ENCODE measurements at places on chromosomes 12 and 14.

- DNase-seq = no peak
Measured at GRCh38 chr12:131122631-131123030, 168.9 kb downstream of the ADGRD1 start.

GRCh38 chr14:36019126-36019525 is 157.4 kb downstream of the PTCSC3 start:
- no peak for DNase-seq

- DNase-seq = no peak
Measured at GRCh38 chr12:128537668-128538067, 270.7 kb downstream of the TMEM132C start.

DNA sequence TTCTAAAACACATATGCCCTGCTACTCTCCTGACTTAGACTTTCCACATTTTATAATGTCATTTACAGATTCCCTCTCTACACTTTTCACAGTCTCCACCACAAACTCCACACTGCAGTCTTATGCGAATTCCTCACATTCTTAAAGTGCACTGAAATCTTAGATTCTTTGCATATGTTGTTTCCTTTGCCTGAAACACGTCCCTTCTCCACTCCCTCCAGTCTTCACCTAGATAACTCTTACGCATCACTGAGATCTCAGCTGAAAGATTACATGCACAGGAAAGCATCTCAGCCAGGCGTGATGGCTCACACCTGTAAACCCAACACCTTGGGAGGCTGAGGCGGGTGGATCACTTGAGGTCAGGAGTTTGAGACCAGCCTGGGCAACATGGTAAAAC is 3.8 kb upstream of the ARHGAP9 start:
- DNase-seq = no peak

- no peak for DNase-seq
Measured at GRCh38 chr14:36901861-36902260, 240.2 kb downstream of the PAX9 start.

GRCh38 chr12:101857043-101857558 is 20.3 kb upstream of the DRAM1 start:
- no peak for DNase-seq

DNA sequence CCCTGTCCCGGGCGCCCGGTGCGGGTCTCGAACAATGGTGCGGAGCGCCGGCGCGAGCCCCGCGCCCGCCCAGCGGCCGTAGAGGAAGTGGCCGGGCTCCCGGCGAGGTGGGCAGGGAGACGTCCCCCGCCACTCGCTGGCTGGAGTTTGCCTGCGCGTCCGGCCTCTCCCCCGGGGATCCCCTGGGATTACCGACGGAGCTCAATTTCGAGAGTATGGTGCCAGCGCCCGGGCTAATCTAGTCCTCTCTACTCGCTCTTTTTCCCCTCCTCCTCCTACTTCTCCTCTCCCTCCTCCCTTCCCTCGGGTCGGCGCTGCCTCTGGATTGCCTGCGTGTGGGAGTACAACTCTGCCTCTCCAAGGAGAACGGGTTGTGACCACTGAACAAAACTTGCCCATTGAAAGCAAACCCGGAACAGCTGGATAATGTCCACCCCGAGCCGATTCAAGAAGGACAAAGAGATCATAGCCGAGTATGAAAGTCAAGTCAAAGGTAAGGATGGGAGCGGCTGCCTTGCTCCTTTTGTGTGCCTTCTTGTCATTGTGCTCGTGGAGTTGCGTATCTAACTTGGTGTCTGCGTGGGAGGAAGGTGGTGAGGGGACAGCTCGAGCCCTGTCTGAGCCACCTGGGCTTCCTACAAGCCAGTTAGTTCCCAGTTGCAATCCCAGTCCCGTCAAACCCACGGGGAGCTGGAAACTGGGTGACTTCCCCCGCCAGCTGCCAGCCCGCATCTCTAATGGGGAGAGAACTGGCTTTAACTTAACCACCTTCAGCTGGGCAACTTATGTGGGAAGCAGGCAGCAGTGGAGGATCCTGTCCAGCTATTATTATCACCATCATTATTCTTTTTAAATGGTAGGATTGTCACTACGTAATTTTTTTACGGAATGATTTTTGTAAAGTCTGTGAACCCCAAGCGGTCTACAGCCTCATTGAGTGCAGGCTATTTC is at the start of gene SRGAP1:
TSS of gene SRGAP1 (plus strand) at position 310 of the 951 bp plus-strand sequence. CDS start at position 427, 117 bp downstream.
- peak; percentile 17 for DNase-seq

- DNase-seq = no peak
Measured at GRCh38 chr14:61467296-61467695, 145.9 kb downstream of the PRKCH start.

Measured in occipital lobe (tissue), 3 donors.